NCI-H226 (cell line): ENCODE measurements at places on chromosomes 5 and 9.
A peak's percentile ranks its signal among the peaks of the same experiment; 100 is the strongest.

DNA sequence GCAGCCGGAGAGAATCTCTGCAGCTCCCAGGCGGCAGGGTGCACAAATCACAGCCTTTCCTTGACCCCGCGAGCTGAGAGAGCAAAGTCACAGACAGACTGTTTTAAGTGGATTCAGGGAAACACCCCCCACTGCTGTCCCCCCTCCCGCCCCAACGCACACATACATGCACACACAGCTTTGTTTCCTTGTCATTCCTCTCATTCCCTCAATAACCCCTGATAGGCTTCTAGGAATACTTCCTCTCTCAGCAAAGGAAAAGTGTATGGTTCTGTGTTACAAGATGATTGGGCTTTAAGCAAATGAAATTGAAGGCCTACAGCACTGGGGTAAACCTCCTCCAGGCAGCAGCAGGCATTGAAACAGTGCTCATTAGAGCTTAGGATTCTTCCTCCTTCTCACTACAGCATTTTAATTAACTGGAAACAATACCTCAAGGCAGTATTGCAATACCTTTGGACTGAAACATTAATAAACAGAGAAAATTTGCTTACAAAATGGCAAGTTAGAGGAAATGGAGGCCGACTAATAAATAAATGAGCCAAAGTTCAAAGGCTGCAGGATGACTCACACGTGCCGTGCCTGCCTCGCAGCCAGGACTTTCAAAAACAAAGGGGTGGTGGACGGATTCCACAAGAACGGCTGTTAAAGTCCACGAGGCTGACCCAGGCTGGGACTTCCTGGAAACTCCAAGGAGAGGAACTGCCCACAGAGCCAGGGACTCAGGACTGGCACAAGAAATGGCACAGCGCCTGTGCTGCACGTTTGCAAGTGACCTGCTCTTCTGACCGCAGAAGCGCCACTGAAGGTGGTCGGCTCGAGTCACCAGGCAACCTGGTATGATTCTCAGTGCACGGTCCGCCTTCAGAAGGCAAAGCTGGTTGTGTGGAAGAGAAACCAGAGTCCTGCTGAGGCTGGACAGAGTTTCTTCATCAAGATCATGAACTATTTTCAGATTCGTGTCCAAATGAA lies 236.2 kb downstream of the SYK start:
- peak; percentile 23 for DNase-seq

- peak; percentile 82 for DNase-seq
These were observed at the start of gene EPB41L4B for GRCh38 chr9:109320742-109321448. TSS of gene EPB41L4B (minus strand) at chr9:109321059. CDS start at chr9:109320446, 613 bp downstream.

- no peak for DNase-seq
These were observed 47.1 kb downstream of the ZNF622 start for GRCh38 chr5:16418471-16418922.

DNA sequence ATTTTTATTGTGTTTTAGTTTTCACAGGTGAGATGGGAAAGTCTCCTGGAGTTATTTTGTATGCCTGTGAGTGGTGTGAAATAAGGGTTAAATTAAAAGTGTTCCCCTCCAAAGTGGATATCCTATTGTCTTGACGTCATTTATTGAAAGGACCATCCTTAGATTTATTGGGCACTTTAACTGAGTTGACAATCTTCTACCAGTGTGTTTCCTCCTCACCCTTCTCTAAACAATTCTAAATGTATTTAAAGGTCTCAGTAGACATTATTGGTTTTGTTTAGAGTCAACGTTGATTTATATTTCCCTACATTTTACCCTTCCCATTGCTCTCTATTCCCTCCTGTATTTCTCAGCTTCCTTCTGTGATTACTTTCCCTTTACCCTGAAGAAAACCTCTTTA lies 40.8 kb downstream of the PRRC1 start:
- DNase-seq, result no peak

DNA sequence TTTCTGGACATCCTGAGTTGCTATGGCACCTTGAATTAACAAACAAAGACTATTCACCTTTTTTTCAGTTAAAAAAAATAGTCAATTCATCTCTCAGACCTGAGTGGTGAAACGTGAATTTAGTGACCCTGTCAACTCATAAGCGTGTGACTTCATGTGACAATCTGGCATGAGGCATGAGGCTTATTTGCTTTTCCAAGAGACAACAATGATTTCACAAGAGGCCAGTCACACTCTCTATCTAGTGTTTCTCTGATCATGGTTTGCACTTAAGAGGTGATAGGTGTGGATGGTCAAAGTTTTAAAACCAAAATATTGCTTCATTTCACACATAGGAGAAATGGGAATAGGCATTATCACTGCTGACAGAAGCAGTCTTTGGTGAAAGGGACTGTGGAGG lies 559.6 kb upstream of the ACO1 start:
- DNase-seq, result no peak

- DNase-seq, result no peak
These were observed 48.3 kb downstream of the PALM2AKAP2 start for GRCh38 chr9:109828254-109828653.
